ENCODE measurements at places on chromosomes 2 and 18.

GRCh38 chr2:58377181-58377580 is 136.1 kb upstream of the FANCL start:
- no peak for DNase-seq

- DNase-seq = no peak
Observed at GRCh38 chr2:19419211-19419880, 60.9 kb upstream of the OSR1 start.

DNA sequence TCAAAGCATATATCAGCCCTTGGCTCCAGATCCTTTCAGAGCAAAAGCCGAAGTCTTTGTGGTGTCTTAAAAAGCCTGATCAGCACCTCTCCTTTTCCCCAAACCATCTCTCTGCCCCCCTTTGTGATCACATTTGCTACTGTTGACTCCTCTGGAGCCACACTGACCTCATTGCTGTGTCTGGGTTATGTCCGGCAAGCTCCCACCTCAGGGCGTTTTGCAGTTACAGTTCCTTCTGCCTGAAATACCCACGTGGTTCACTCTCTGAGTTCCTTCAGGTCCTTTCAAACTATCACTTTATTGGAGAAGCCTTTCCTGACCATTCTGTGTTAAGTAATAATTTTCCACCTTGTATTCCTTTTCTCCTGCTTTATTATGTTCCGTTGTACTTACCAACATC is 11.8 kb downstream of the C2orf69 start:
- no peak for DNase-seq

DNA sequence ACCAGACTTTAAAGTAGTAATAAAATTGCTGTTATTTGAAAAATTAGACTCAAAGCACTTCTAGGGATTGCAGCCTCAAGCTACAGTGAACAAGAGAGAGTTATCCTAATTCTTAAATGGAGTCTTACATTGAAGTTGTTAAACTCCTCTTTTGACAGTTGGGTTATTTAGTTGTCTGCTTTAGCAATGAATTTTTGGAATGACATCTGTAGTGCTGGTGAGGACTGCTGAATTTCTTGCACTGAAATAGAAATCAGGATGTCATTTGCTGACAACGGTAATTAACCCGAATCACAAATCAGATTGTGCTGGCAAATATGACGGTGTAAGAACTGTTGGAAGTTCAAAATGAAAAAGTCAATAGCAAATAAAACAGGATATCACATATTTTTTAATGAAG is 78.0 kb upstream of the LYPD6B start:
- DNase-seq = no peak

GRCh38 chr2:235048549-235048948 is 96.7 kb downstream of the SH3BP4 start:
- DNase-seq = no peak

DNA sequence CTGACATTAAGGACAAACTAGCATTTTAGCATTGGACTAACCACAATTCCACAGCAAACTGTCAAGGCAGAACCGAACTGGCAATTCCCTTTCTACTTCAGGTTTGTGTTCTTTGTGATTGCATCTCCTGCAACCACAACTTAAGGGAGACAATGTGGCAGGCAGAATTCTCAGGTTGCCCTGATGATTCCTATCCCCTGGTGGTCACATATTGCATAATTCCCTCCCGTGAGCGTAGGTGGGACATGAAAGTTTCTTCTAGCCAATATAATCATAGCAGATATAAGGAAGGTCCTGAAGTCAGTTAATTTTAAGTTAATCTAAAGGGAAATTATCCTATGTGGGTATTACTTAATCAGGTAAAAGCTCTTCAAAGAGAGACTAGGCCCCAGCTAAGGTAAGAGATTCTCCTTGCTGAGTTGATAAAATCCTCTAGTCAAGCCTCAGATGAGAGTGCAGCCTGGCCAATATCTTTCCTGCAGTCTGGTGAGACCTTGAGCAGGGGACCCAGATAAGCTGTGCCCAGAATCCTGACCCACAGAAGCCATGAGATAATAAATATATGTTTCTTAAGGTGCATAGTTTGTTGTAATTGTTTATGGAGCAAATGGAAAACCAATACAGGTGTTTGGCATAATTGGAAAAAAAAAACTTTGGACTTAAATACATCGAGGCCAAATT is 45.9 kb upstream of the TNP1 start:
- no peak for DNase-seq

GRCh38 chr2:157866202-157866601 is 9.9 kb downstream of the ACVR1 start:
- DNase-seq = no peak

GRCh38 chr2:100193291-100193710 is 50.9 kb upstream of the AFF3 start:
- DNase-seq = peak; percentile 26
